ENCODE measurements at places on chromosomes 6 and 20.

DNA sequence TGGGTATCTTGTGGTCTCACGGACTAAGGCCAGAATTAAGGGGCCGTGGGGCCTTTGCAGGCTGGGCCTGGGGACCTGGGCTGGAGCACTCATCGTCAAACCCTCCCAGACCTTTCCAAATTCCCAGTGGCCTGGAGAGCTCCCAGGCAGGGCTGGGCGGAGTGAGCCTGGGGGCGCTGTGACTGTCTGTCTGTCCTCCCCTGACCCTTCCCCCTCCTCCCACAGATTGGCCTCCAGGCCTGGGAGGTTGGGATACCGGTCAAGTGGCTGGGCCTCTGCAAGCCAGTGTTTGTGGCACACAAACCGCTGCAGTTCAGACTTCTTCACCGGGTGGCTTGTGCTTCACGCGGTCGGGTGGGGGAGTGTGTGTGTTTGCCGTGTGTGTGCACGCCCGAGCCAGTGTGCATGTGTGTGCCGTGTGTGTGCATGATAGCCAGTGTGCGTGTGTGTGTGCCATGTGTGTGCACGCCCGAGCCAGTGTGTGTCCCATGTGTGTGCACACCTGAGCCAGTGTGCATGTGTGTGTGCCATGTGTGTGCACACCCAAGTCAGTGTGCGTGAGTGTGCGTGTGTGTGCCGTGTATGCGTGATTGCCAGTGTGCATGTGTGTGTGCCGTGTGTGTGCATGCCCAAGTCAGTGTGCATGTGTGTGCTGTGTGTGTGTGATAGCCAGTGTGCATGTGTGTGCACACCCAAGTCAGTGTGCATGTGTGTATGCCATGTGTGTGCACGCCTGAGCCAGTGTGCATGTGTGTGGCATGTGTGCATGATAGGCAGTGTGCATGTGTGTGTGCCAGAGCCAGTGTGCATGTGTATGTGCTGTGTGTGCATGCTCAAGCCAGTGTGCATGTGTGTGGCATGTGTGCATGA lies 6.3 kb downstream of the RBBP8NL start:
- no peak for DNase-seq

DNA sequence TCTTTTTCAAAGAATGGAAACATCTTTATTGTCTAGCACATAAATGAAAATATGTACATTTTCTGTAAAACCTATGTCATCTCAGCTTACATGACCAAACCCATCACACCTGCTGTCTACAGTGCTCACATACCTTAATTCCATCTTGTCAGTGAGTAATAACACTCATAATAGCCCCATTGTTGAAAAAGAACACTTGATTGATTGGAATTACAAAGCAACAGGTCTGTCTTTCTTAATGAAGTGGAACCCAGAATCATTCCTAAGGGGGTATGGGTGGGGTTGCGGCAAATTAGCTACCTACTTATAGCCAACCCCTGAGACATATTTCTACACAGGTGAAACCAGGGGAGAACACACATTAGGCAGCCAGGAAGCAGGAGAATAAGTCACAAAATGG lies 20.2 kb downstream of the ADGRF4 start:
- no peak for DNase-seq

DNA sequence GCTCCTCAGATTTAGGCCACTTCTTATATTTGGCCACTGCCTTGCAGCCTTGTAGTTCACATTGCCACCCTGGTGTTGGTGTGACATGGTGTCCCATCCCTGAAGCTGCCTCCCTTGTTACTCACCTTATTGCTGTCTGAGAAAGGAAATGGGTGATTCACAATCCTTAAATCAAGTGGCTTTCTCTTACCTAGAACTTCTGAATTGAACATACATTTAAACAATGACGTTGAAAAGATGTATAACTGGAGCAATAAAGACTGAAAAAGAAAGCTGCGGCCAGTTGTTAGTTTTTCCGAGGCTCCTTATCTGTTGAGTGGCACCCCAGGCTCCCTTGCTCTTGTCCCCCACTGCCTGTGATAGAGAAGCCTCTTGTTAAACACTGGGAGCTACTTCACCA lies 28.8 kb upstream of the GNRH2 start:
- DNase-seq: no peak

GRCh38 chr20:4109307-4109940 lies 94.1 kb upstream of the RNF24 start:
- DNase-seq: no peak

- DNase-seq: peak; percentile 48
Observed at GRCh38 chr6:137013031-137013430, 31.7 kb downstream of the IL20RA start.

DNA sequence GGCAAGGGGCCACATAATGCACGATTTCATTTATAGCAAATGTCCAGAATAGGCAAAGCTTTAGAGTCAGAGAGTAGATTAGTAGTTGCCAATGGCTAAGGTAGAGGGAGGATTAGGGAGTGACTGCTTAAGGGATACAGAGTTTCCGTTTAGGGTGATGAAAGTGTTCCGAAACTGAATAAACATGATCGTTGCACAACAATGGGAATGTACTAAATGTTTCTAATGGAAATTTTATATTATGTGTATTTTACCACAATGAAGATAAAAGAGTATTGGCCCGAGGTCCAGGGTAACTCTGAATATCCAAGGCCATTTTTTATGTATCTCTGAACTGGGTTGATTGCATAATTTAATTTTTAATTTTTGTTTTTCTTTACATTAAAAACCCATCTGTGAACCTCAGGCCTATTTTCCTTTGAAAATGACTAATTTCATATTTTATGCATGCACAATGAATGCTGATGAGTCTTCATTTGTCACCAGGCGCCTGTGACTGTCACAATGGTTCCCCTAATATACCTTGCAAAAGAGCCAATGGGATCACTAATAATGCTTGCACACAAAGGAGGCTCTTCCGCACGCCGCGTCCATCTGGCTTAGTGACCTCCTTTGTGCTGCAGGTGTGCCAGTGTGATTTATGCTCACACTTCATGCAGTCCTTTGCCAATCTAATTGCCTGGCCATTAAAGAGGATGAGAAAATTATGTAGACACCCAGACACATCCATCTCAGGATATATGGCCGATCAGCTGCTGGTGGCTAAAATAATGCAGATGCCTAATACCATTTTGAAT lies 612.5 kb downstream of the CDH26 start:
- DNase-seq: no peak

- peak; percentile 61 for DNase-seq
Observed at GRCh38 chr6:62150048-62150663, 135.9 kb downstream of the KHDRBS2 start.

DNA sequence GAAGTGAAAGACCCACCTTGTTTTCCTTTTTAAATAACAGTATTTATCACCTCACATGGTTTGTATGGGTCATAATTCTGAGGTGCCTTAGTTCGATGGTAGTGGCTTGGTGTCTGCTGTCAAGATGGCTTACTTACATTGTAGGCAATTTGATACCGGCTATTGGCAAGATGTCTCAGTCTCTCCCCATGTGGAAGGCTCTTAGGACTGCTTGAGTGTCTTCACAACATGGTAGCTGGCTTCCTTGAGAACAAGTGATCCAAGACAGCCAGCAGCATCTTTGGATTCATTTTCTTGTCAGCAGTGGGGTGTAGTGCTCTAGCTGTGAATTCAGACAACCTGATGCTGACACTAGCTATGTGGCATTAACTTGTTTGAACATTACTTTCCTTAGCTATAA lies 70.1 kb downstream of the CBFA2T2 start:
- no peak for DNase-seq

GRCh38 chr20:59042151-59042795 lies at the start of gene PRELID3B:
Gene PRELID3B (minus strand): TSS chr20:59042786. CDS start chr20:59042730, 56 bp downstream.
- DNase-seq: no peak

- DNase-seq: no peak
Observed at GRCh38 chr20:44770484-44771171, 25.0 kb downstream of the KCNK15 start.

- DNase-seq: peak; percentile 49
Observed at GRCh38 chr6:135180542-135181332, at the start of gene MYB. Gene MYB (plus strand): TSS chr6:135181308. CDS start chr6:135181514, 206 bp downstream.

DNA sequence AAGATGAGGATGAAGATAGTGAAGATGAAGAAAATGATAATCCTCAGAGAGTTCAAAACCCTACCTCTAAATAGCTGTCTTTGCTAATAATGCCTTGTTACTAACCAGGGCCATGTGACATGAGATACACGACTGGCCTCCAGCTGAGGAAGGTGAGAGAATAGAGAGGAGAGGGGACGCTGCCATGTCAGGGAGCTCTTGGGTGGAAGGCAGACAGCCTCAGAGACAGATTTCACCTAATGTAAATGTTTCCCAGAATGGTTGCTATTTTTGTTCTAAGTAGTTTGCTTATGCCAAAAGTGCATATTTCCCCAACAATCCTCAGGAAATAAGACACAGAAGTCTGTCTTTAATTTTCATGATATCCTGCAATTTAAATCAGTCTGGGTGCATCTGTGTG lies 138.4 kb downstream of the ELOVL4 start:
- DNase-seq: no peak

GRCh38 chr6:142637624-142638351 lies 307.2 kb downstream of the HIVEP2 start:
- no peak for DNase-seq

DNA sequence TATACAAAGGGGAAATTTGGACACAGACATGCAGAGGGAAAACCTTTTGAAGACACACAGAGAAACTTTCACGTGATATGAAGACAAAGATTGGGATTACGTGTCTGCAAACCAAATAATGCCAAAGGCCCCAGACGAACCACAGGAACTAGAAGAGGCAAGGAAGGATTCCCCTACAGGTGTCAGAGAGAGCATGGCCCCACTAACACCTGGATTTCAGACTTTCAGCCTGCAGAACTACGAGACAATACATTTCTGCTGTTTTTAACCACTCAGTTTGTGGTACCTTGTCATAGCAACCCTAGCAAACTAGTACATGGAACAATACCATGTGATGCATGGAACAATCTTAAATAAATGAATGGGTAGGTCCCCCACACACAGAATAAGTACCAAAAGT lies 341.0 kb downstream of the HDGFL1 start:
- DNase-seq: no peak

- DNase-seq: no peak
Observed at GRCh38 chr6:112218563-112218962, 35.8 kb downstream of the LAMA4 start.

DNA sequence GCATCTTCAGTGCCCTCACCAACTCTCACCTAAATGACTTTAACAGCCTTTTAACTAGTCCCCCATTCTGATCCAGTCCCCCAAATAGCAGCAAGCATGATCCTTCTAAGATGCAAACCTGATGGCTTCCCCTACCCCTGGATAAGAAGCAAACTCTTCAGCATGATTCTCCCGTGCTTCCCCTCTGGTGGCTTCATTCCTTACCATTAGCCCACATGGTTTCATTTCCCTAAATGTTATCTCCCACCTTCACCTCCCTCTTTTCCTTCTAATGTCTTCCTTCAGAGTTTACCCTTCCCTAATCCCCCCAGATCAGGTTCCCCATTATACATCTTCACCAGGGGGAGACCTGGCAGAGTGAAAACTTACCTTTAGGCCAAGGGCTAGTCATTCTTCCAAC lies 4.0 kb upstream of the RAB5IF start:
- no peak for DNase-seq

GRCh38 chr20:47099093-47099492 lies 204.4 kb downstream of the EYA2 start:
- DNase-seq: no peak

- no peak for DNase-seq
Observed at GRCh38 chr6:160535270-160535669, 128.8 kb downstream of the LPA start.

DNA sequence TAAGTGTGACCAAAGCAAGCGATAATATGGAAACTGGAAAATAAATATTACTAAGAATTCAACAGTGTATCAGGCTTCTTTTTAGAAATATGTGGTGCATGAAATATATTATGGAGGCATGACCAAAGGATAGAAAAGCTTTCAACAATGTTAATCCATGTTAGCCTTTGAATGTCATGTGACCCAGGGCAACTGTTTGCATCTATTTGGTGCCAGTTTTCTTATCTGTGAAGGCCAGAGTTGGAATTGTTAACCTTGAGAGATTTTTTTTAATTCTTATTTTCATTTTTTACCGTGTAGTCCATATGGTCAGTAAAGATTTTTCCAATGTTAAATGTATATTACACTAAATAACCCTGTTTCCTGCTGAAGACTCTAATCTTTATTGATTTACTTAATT lies 411.1 kb downstream of the BCKDHB start:
- no peak for DNase-seq

DNA sequence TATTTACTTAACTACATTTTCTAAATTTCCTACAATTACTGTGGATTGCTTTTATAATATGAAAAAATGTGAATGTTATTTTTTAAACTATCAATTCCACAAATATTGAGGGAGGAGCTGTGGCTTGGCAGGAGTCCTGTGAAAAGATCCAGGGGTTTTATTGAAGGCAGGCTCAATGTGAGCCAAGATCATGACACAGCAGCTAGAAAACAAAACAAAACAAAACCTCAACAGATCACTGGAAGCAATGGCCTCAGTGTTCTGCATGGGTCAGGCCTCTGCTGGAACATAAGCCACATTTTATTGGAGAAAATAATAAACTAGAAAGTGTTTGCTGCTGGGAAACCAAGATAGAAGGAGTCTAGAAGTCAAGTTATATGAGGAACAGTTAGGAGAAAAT lies 19.4 kb upstream of the RCAN2 start:
- DNase-seq: no peak

GRCh38 chr6:145036236-145036635 lies 699.1 kb downstream of the EPM2A start:
- DNase-seq: no peak

- no peak for DNase-seq
Observed at GRCh38 chr6:21529431-21529830, 64.1 kb upstream of the SOX4 start.

GRCh38 chr6:7025861-7026260 lies 81.9 kb upstream of the RREB1 start:
- DNase-seq: no peak

DNA sequence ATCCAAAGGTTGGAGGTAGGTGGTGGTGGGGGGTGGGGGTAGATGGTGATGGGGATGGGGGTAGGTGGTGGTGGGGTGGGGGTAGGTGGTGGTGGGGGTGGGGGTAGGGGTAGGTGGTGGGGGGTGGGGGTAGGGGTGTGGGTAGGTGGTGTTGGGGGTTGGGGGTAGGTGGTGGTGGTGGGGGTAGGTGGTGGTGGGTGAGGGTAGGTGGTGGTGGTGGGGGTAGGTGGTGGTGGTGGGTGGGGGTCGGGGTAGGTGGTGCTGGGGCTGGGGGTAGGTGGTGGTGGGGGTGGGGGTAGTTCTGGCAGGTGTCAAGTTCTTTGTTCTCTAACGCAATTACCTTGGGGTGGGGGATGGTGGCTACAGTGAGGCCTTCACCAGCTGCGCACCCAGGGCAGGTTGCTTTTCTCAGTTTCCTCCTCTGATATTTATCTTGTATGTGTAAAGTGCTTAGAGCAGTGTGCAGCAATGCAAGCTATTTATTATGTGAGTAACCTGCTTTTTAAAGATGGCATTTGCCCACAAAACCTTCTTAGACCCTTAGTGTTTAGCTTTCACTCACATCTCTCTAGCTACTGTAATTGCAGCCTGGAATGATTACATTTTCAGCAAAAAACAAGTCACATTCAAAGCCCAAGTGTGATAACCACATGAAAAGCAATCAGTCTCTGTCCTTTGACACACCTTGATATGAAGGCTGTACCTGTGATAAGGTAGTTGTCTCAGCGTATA lies 8.2 kb upstream of the CCDC167 start:
- DNase-seq: no peak

- no peak for DNase-seq
Observed at GRCh38 chr6:3214898-3215297, 12.6 kb downstream of the TUBB2B start.

GRCh38 chr20:17344790-17345189 lies 118.0 kb downstream of the PCSK2 start:
- DNase-seq: no peak
